ENCODE measurements at places on chromosomes 7 and 10. TPM values are rescaled to one million over a fixed set of nuclear protein-coding genes. Genes with fewer than 3 reads are reported as not detected.

Gene COL28A1
- 0.16 TPM for total RNA-seq

Gene PALS2
- total RNA-seq: 32.8 TPM

Gene MINDY4
- 0.46 TPM for total RNA-seq

Gene KAZALD1
- not detected for total RNA-seq

- DNase-seq: no peak
Measured at GRCh38 chr7:149685455-149685854, 87.9 kb downstream of the ZNF467 start.

DNA sequence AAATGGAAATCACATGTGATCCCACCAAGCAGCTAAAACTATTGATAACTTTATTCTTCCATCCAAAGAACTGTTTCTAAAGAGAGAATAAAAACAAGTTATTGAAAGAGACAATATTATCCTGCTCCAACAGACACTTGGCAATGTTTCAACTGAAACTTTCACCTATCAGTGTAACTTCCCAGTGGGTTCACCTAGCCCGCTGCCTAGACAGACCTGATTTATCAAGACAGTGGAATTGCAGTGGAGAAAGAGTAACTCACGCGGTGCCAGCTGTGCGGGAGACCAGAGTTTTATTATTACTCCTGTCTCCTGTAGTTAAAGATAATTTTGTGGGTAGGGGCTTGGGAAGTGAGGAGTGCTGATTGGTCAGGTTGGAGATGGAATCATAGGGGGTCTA, 199.8 kb downstream of the AHR start:
- no peak for DNase-seq

GRCh38 chr10:80350251-80350650, 6.3 kb downstream of the DYDC1 start:
- DNase-seq: no peak
